Activated CD8-positive, alpha-beta T cell treated with anti-CD3 and anti-CD28 coated beads, Interleukin-2, amount 10 ng/mL, durations not matched to agents 7 days and 5 days (primary cell): ENCODE measurements at places on chromosomes 1 and 21. TPM values are rescaled to one million over a fixed set of nuclear protein-coding genes. Genes with fewer than 3 reads are reported as not detected.

TDRD5 gene
- total RNA-seq = not detected

GRCh38 chr1:51420867-51421627 lies 90.7 kb upstream of the TTC39A start:
- DNase-seq = no peak

GRCh38 chr1:54934869-54935268 lies 45.6 kb upstream of the TMEM61 start:
- no peak for DNase-seq

NUDT17 gene
- 3.8 TPM for total RNA-seq

DNA sequence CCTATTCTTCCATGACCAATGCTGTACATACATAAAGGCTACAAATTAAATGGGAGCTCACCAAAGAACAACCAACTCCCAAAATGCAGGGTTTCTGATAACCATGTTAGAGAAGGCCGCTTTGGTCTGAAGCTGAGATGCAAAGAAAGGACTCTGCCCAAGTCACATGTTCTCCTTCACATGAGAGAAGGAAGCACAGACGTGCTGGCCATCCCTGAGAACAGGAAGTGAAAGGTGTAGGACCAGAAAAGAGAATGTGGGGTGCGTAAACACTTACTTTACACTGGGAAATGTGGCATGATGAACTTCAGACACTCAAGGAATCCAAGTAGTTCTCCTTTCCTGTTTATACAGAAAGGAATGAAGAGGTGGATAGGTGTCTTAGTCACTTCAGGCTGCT lies 31.7 kb upstream of the TADA1 start:
- no peak for DNase-seq

CNKSR1 gene
- 1.4 TPM for total RNA-seq

DNA sequence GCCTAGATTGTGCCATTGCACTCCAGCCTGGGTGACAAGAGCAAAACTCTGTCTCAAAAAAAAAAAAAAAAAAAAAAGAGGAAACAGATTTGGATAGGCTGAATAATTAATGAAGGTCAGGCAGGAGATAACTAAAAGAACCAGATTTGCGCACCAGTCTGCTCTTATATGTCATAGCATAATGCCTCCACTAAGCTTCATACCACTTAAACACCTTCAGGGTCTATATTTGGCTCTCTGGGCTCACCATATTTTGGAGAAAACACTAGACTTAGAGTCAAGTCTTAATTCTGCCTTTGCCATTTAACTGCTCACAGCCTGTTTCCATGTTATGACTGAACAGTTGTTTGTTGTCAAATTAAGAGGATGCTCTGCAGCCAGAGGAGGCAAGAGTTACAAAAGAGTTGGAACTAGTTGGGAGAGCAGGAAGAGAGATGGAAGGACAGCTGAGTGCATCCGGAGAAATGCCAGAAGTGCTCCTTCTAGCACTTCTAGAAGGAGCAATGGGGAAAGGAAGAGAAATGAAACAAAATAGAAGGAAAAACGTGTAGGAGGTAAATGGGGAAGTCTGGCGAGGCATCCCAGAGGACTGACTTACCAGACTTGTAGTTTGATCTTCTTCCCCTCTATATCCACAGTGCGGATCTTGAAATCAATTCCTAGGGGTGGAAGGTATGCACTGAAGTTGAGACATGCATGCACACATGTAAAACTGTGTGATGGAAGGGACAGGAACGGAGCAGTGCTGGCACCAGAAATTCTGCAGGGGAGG lies 1.8 kb downstream of the RAB13 start:
- DNase-seq = no peak
